ENCODE measurements at places on chromosomes 1 and 21.

DNA sequence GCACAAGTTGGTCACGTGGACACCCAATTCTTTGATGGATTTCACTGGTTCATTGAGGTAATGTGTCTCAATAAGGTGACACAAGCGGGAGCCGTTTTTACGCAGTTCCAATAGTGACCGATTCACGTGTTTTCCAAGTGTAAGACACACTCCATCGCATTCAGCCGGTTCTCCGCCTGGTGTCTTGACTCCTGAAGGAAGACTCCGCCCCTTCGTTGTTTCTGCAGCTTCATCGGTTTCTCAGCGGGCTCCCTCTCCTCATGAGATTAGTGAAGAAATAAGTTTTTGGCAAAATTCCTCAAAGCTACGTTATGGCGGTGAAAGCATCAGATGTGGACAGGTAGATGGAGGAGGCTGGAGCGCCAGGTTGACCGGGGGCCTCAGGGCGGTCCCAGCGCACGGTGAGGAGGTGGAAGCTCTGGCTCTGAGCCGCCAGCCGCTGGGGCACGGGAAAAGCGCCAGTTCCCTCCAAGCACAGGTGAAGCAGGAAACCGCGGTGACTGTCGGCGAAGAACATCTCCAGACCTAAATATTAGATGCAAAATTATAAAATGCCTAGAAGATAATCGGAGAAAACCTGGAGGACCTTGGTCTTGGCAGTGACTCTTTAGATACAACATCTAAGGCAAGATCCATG is 21.0 kb downstream of the CD2 start:
- DNase-seq = no peak

DNA sequence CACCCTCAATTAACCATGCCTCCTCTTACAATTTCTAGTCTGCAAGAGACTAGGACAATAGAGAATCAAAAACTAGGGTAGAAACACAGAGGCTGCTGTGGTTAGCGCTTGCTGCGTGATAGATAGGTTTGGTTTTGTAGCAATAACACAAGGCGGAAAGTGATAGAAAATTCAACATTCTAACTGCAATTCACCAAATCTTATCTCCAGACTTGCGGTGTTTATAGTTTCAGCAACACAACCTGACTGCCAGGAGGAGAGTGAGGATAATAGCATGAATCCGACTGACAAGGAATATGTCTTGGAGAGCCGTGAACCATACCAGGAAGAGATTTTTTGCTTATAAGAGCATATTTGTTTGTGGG is 30.7 kb upstream of the IFNAR2 start:
- DNase-seq = no peak

GRCh38 chr1:20028726-20029125 is 41.3 kb upstream of the PLA2G5 start:
- DNase-seq = no peak

DNA sequence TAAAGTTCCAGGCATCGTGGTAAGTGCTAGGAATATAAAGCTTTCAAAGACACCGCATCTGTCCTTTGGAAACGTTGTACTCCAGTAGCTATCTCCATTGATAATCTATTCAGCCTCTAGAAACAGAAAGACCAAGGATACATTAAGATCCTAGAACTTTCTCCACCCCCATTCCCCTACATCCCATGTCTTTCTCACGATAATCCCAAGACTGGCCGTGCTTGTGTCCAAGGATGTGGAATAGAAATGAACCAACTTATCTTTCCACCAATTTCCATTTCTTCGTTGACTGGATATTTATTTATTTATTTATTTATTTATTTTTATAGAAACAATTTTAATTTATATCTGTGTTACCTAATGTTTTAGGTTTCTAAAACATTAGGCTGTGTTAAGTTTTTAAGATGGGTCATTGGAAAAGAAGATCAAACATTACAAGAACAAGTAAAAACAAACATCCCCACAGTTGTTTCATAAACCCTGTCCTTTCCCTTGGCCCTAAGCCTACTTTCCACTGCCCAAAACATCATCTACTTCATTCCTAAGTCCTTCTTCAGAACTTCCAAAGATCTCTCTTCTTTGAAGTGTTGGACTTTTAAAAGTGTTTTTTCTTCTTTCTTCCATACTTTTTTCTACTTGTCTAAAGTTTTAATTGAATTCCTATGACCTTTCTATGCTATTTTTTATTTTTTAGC is 39.7 kb downstream of the LRRC8C start:
- no peak for DNase-seq

DNA sequence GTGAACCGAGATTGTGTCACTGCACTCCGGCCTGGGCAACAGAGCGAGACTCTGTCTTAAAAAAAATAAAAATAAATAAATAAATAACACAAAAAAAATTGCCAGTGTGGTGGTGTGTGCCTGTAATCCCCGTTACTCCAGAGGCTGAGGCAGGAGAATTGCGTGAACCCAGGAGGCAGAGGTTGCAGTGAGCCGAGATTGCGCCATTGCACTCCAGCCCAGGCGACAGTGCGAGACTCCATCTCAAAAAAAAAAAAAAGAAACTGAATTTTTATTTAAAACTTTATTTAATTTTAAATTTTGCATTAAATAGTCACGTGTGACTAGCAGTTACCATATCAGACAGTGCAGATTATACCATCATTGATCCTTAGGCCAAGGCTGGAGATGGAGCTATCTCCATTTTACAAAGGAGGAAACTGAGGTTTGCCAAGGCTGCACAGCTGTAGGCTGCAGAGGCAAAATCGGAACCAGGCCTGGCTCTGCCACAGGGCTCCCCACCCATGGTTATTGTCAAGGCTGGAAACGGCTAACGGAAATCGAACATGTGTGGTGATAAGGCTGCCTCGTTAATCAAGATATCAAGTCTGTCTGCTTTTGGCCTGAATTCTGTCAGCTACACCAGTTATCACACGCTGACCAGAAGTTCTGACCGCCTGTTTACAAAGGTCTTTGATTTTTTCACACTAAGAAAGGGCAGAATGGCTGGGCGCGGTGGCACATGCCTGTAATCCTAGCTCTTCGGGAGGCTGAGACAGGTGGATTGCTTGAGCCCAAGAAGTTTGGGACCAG is 20.5 kb downstream of the HSPG2 start:
- no peak for DNase-seq

DNA sequence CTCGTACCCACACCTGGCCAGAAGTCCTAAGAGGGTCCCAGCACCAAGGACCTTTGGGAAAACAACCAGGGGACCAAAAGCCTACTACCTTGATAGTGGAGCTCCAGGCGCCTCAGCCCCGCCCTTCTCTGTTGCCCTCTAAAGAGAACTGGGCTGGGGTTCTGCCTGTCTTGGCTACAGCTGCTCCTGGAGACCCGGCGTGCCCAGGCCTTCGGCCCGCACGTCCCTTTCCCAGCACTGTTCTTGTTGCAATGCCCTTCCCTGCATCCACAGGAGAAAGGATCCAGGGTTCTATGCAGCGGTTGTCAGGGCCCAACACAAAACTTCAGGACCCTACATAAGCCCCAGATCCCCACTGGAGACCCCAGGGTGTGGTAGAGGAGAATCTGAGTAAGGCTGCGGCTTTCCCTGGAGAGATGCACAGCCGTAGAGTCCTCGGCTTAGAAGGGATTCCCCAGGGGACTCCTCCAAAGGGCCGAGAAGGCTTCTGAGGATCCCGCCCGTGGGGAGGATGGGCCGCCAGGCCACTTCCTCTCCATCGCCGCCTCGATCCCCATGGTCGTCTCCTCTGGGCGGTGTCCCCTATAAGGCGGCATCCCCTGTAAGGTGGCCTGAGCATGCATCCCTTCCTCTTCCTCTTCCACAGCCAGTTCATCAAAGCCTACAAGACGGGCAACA is 12.0 kb downstream of the SLC66A1 start:
- no peak for DNase-seq

DNA sequence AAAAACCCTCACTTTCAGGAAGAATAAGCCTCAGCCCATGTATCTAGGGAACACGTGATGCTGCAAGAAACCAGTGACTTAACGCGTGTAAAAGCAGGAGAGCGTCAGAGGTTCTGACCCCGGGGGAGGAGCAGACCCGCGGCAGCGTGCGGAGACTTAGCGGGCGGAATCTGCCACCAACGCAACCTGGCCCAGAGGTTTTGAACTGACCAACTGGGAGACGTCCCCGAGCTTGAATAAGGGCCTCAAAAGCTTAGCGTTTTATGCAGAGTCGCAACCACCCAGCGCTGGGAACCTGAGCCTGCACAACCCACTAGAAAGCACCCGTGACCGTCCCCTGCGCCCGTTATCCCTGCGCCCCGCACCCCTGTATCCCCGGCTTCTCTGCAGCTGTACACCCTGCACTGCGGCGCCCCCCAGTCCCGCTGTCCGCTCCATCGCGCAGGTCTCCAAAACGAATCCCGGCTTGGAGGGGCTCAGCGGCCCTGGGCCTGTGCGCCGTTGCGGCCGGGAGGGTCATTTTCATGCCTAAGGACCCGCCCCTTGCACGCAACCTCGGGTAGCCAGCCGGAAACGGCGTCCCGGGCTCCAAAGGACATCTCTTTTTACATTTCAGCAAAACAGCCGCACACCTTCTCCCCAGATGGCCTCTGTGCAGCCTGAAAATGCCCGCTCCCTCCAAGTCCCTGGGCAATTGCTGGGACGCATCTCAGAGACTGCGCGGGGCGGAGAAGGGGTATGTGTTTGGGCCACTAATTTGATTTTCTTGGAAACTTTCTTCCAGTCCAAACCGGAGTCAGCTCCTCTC is 29.4 kb upstream of the TRIM17 start:
- DNase-seq = no peak

- DNase-seq = no peak
These were observed 93.8 kb upstream of the COL6A1 start for GRCh38 chr21:45887788-45888187.

- DNase-seq = no peak
These were observed 178.5 kb upstream of the DEPDC1 start for GRCh38 chr1:68675336-68675735.

DNA sequence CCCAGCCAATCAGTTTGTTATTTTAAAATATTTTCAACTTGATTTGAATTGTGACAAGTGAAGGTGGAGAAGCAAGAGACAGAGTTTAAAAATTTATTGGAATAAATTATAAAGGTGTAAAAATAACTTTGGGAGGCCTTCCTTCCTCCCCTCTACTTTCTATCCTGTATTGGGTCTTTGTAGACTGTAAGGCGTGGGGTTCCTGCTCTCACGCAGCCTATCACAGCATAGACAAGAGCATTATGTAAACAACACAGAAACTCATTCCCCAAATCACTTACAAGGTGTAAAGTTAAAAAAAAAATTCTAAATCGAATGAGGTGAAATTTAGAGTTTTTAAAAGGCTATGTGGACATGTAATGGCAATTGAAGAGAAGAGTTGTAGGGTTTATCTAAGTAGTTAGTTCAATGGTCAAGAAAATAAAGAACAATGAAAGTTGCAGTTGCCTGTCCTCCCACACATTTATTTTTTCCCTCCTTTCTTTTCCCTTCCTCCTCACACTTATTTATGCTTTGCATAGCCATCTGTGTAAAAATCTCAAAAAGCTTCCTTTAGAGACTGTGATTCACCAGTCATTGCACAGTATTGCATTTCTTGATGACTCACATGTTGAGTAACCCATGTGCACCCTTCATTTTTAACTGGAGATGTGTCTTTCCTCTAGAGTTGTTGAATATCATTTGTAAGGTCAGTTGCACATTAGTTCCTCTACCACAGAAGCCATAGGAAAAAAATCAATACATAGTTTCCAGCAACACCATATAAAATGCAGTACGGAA is 242.2 kb downstream of the PTPRC start:
- no peak for DNase-seq

Measured in D721Med (cell line).